ENCODE measurements at places on chromosomes 12 and 14.

DNA sequence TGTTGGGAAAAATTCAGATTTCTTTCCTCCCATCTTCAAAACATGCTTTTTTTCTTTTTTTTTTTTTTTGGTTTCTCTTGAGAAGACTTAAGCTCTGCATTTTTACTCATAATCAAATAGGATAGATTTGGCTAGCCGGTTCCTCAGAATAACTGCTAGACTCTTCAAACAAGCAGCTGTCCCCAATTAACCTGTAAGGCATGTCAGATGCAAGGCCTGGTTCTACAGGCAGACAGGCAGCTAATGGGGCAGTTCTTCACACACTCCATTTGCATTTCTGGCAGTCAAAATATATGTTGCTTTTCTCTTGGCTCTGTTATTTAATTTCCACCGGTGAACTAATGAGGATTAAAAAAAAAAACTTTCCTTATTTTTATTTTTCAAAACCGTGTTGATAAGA, 228.0 kb upstream of the ATP2B1 start:
- no peak for DNase-seq
- H3K27ac ChIP-seq, result peak overlapping the region; percentile 68
- H3K4me1 ChIP-seq, result peaks cover 23% of the 10 kb centered on the region
- no peaks in the 10 kb centered on the region for H3K36me3 ChIP-seq

DNA sequence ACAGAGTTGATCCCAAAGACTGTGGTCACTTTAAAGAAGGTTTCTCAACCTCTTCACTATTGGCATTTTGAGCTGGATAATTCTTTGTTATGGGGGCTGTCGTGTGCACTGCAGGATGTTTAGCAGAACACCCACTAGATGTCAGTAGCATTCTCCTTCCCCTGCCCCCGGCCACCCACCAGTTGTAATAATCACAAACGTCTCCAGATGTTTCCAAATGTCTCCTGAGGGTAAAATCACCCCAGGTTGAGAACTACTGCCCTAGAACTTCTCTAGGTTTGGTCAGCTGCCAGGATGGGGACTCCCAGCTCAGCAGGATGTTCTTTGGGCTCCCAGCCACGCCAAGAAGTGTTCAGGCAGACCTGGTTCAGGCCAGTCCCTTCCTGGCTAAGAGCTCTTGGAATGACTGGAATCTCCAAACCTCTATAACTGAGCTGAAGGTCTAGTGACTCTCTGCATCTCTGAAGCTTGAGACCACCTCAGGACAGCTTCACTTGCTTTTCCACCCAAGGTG, 12.5 kb upstream of the AJUBA start:
- no peaks in the 10 kb centered on the region for H3K27me3 ChIP-seq
- peak overlapping the region; percentile 40 for H3K27ac ChIP-seq
- peak overlapping the region; percentile 40 for H3K4me3 ChIP-seq
- DNase-seq, result no peak
- H3K4me1 ChIP-seq, result peaks cover 15% of the 10 kb centered on the region
- H3K36me3 ChIP-seq, result no peaks in the 10 kb centered on the region

GRCh38 chr12:108560321-108560721, 652 bp downstream of the SART3 start:
- H3K36me3 ChIP-seq, result no peaks in the 10 kb centered on the region
- peak overlapping the region; percentile 100 for H3K4me3 ChIP-seq
- peak overlapping the region; percentile 100 for H3K27ac ChIP-seq
- no peaks in the 10 kb centered on the region for H3K27me3 ChIP-seq
- H3K4me1 ChIP-seq, result peaks cover 12% of the 10 kb centered on the region

DNA sequence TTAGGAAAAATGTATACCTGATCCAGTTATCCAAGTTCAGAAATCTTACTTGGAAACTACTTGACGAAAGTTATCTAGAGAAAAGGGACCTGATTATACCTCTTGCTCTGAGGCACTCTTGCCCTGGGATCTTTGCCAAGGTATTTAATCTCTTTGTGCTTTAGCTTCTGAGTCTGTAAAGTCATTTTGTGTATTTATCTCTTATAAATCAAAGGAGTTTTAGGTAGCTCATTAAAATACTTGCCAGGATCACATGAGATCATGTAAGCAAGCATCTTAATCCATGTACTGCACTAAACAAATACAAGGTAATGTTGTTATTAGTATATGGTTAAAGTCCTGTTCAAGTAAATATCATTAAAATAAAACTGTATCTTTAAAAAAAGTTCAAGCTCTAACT, 147.5 kb downstream of the IPO8 start:
- no peaks in the 10 kb centered on the region for H3K4me1 ChIP-seq
- no peak overlapping the region for H3K27ac ChIP-seq
- no peaks in the 10 kb centered on the region for H3K36me3 ChIP-seq
- no peaks in the 10 kb centered on the region for H3K27me3 ChIP-seq
- no peak overlapping the region for H3K4me3 ChIP-seq
- no peak for DNase-seq

- DNase-seq, result no peak
- no peaks in the 10 kb centered on the region for H3K4me1 ChIP-seq
- H3K36me3 ChIP-seq, result no peaks in the 10 kb centered on the region
- H3K27me3 ChIP-seq, result peaks cover 13% of the 10 kb centered on the region
- no peak overlapping the region for H3K4me3 ChIP-seq
Measured at GRCh38 chr12:64903479-64904152, 79.2 kb downstream of the TBC1D30 start.

DNA sequence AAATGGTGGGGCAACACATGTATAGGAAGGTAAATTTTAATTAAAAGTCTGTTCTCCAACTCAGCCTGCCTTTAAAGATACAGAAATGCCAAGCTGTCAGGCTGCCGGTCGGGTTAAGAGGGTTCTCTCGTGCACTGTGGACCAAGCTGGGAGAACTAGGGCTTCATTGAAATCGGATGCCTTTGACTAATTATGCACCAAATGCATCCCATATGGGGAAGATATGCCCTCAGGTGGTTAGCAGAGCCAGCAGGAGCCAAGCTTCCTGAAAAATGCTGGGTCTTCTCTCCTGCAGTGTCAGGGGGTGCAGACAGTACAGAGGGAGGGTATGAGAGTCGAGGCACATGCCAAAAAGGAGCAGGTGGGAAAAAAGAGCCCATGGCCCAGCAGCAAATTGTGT, 236.1 kb downstream of the CACNA1C start:
- H3K27me3 ChIP-seq, result peaks cover 13% of the 10 kb centered on the region
- peak overlapping the region; percentile 88 for H3K27ac ChIP-seq
- no peaks in the 10 kb centered on the region for H3K36me3 ChIP-seq
- H3K4me3 ChIP-seq, result no peak overlapping the region
- peaks cover 58% of the 10 kb centered on the region for H3K4me1 ChIP-seq

GRCh38 chr14:55053018-55053417, 1.6 kb downstream of the MAPK1IP1L start:
- no peak for DNase-seq
- no peaks in the 10 kb centered on the region for H3K27me3 ChIP-seq
- H3K4me1 ChIP-seq, result peaks cover 30% of the 10 kb centered on the region
- H3K27ac ChIP-seq, result peak overlapping the region; percentile 100
- H3K4me3 ChIP-seq, result peak overlapping the region; percentile 98

DNA sequence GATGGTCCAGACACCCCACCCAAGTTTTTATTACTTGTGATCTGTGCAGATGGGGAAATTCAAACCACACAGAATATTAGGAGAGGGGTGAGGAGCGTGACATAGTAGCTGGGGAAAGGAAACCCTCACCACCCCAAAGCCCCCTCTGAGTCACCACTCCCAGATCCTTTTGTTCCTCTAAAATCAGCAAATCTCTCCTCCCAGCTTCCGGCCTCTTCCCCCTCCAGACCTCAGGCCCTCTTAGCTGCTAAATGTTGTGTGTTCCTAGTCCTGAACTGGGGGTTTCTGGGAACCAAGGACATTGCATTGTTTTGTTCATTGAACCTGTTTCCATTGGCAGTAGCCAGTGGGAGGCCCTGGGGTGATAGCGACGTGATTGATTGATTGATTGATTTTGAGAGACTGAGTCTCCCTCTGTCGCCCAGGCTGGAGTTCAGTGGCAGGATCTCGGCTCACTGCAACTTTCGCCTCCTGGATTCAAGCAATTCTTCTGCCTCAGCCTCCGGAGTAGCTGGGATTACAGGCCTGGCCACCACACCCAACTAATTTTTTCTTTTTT, 5.9 kb upstream of the ORAI1 start:
- no peaks in the 10 kb centered on the region for H3K36me3 ChIP-seq
- peaks cover 5% of the 10 kb centered on the region for H3K4me1 ChIP-seq
- H3K4me3 ChIP-seq, result no peak overlapping the region
- no peak for DNase-seq

DNA sequence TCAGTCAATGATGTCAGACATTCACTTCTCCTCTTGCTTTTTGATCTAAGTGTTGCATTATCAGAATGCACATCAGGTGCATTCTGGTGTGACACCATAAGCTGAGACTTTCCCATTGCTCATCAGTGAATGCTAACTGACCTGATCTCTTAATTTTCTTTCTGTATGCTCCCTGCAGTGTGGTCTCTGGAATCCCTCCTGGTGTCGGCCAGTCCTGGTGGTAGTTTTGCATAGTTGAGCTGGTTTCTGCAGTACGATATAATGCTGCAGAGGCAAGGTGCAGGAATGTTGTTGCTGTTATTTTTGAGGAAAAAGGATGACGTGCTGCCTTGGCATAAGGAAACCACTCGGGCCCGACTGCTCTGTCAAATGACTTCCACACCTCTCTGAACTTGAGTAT, 11.0 kb upstream of the SRP54 start:
- no peak overlapping the region for H3K27ac ChIP-seq
- DNase-seq, result no peak
- H3K4me1 ChIP-seq, result no peaks in the 10 kb centered on the region
- H3K27me3 ChIP-seq, result no peaks in the 10 kb centered on the region
- no peak overlapping the region for H3K4me3 ChIP-seq

DNA sequence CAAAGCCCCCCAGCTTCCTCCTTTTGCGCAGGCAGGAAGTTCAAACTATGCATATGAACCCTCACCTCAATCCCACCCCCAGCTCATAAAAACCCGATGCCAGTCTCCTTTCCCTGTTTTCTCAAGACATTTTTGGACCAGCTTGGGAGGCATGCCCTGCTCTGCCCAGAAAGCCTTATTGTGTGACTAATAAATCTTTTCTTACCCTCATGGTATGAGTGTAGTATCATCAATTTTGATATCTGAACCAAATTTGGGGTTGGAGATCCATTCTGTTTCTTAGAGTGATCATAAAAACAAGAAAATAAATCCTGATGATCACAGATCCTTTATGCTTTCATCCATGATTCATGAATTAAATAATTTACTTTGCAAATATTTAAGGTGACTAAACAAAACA, 128.5 kb downstream of the ALG10B start:
- no peaks in the 10 kb centered on the region for H3K27me3 ChIP-seq
- H3K36me3 ChIP-seq, result no peaks in the 10 kb centered on the region
- H3K4me1 ChIP-seq, result no peaks in the 10 kb centered on the region
- no peak overlapping the region for H3K4me3 ChIP-seq
- DNase-seq, result no peak

DNA sequence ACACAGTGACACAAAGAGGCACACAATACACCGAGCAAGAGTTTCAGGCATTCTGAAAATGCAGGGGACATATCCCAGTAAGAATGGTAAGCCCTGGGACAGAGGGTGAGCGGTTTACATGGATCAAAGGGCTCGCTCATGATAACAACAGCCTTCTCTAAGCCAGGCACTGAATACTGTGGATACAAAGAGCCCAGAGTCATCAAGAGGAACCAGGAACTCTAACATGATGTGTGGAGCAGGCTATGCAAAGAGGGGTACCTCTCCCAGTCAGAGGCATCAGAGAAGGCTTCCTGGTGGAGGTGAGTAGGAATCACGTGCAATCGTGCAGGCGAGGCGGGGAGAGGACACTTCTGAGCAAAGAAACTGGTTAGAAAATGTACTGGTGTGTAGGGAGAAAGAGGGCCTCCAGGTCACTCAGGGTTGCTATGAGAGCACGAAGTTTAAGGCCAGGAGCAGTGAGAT, 76.9 kb upstream of the EEA1 start:
- no peaks in the 10 kb centered on the region for H3K36me3 ChIP-seq
- H3K27me3 ChIP-seq, result peaks cover 3% of the 10 kb centered on the region
- H3K4me3 ChIP-seq, result no peak overlapping the region
- no peak overlapping the region for H3K27ac ChIP-seq

- no peaks in the 10 kb centered on the region for H3K27me3 ChIP-seq
- H3K36me3 ChIP-seq, result no peaks in the 10 kb centered on the region
- no peak for DNase-seq
- no peak overlapping the region for H3K4me3 ChIP-seq
- H3K4me1 ChIP-seq, result peaks cover 6% of the 10 kb centered on the region
- no peak overlapping the region for H3K27ac ChIP-seq
Measured at GRCh38 chr12:41438854-41439541, 250.9 kb downstream of the PDZRN4 start.

DNA sequence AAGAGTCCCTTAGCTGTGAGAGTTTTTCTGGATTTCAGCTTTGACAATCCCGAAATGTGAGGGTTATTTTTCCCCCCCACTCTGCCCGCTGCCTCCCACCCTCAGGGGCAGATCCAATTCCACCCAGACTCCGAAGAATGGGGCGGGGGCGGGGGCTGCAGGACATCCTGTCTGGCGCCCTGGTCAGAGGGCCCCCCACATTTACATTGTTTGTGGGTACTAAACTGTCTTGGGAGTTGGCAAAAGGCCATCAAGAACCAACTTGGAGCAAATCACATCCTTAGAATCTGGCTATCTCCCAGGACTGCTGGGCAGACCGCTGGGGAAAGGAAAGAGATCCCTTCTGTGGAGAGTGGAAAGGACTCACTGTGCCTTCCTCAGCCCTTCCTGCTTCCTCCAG, 2.4 kb downstream of the EMP1 start:
- H3K27ac ChIP-seq, result peak overlapping the region; percentile 99
- H3K27me3 ChIP-seq, result peaks cover 16% of the 10 kb centered on the region
- H3K4me3 ChIP-seq, result peak overlapping the region; percentile 88
- DNase-seq, result no peak
- H3K4me1 ChIP-seq, result peaks cover 41% of the 10 kb centered on the region
